ENCODE measurements at places on chromosomes 11 and 22. TPM values are rescaled to one million over a fixed set of nuclear protein-coding genes. Genes with fewer than 3 reads are reported as not detected.
A peak's percentile ranks its signal among the peaks of the same experiment; 100 is the strongest.

- no peaks in the 10 kb centered on the region for H3K4me1 ChIP-seq
- H3K27ac ChIP-seq, result no peak overlapping the region
- no peaks in the 10 kb centered on the region for H3K27me3 ChIP-seq
- DNase-seq, result no peak
- H3K36me3 ChIP-seq, result no peaks in the 10 kb centered on the region
- no peak overlapping the region for H3K4me3 ChIP-seq
These were observed 126.8 kb upstream of the RAG2 start for GRCh38 chr11:36724742-36725385.

GRCh38 chr11:66421492-66422205 is 814 bp downstream of the NPAS4 start:
- no peaks in the 10 kb centered on the region for H3K27me3 ChIP-seq
- H3K4me3 ChIP-seq, result no peak overlapping the region
- no peak overlapping the region for H3K27ac ChIP-seq
- DNase-seq, result peak; percentile 94
- peaks cover 8% of the 10 kb centered on the region for H3K4me1 ChIP-seq

Gene GRIK4
- total RNA-seq, result not detected

DNA sequence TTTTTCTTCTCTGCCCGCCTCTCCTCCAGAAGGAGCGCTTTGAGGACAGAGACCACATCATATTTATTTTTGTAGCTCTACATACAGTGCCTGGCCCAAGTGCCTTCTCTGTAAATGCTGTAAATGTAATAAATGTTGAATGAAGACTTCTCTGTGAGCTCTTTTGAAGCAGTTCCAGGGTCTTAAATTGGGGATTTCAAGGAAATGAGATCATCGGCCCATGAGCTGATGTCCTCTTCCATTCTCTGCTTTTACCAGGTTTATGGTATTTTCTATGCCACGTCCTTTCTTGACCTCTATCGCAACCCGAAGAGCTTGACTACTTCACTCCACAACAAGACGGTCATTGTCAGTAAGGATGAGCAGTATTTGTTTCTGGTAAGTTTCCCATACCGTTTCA is 165.7 kb upstream of the SORL1-AS1 start:
- H3K27ac ChIP-seq, result no peak overlapping the region
- DNase-seq, result no peak
- H3K36me3 ChIP-seq, result no peaks in the 10 kb centered on the region
- H3K4me1 ChIP-seq, result no peaks in the 10 kb centered on the region

Gene KLHL35
- total RNA-seq, result 4.4 TPM

DNA sequence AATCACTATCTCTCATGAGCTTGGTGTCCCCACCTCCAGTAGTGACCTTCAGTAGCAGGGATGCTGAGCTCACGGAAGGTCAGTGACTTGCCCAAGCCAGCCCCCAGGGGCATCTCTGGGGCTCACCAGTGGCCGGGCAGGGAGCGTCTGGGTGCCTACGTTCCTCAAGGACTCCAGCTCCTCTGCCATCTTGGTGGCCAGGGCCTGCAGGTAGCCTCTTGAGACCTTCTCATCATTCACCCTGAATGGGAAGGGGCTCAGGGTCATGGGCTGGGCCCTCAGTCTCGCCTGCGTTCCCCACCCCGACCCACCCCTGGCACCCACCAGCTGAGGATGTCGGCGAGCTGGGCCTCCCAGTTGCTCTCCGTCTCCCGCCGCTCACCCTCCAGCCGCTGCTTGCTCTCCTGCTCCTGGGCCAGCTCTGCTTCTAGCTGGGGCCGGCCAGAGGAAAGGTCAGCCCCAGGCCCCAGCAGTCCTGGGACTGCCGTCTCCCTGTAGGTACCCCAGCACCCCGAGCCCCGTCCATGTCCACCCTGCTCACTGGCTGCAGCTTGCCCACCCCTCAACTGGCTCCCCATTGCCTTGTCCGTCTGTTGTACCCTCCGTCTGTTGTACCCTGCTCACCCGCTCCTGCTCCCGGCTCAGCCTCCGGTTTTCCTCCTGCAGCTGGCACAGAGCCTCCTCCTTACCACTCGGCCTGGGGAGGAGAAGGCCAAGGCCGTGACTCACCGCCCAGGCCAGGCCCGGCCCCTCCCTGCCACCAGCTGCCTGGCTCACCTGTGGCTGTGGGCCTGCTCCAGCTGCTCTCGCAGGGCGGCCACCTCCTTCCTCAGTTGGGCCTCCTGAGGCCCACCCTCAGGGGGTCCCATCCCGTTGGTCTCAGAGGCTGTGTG is 9.5 kb downstream of the CDC42BPG start:
- no peak overlapping the region for H3K27ac ChIP-seq
- peaks cover 11% of the 10 kb centered on the region for H3K36me3 ChIP-seq
- H3K4me3 ChIP-seq, result no peak overlapping the region
- DNase-seq, result peak; percentile 64
- H3K27me3 ChIP-seq, result no peaks in the 10 kb centered on the region

- no peak for DNase-seq
- H3K27ac ChIP-seq, result no peak overlapping the region
- H3K27me3 ChIP-seq, result no peaks in the 10 kb centered on the region
These were observed 8.5 kb upstream of the ARFGAP3 start for GRCh38 chr22:42865536-42865935.

DNA sequence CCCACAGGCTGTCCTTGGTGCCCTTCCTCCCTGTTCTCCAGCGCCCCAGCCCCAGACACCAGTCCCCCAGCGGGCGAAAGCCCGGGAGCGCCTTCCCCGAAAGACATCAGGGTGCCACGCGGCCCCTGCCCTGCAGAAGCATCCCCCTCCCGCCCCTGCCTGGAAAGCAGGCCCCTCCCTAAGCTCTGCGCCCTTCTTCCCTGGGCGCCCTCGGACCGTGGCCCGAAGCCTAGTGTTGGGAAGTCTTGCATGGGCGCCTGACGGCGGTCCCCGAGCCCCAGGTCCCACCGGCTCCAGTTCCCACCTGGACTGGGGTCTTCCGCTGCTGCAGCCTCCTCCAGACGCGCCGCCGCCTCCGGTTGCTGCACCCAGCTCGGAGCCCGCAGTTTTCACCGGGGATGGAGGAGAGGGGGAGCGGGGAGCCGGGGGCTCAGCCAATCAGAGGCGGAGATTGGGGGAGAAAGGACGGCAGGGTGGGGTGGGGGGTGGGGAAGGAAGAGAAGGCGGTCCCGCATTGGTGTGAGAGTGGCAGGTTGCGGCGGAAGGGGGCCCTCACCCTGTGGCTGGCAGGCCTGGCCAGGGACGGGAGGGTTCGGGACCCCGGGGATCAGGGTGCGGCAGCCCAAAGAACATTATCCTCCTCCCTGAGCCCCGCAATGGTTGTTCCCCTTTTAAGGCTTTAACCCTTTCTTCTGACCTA is at the start of gene THY1:
THY1 (minus strand) TSS at position 364 of the 700 bp plus-strand sequence. CDS start 2,267 bp downstream, outside the sequence.
- H3K36me3 ChIP-seq, result no peaks in the 10 kb centered on the region
- no peaks in the 10 kb centered on the region for H3K27me3 ChIP-seq
- no peak for DNase-seq
- H3K27ac ChIP-seq, result peak within 1 kb of the TSS; percentile 29
- peaks cover 11% of the 10 kb centered on the region for H3K4me1 ChIP-seq

GRCh38 chr11:102552447-102553194 is 22.1 kb upstream of the MMP7 start:
- no peaks in the 10 kb centered on the region for H3K36me3 ChIP-seq
- H3K4me3 ChIP-seq, result no peak overlapping the region
- DNase-seq, result peak; percentile 11
- H3K27me3 ChIP-seq, result no peaks in the 10 kb centered on the region
- peak overlapping the region; percentile 63 for H3K27ac ChIP-seq
- H3K4me1 ChIP-seq, result peaks cover 10% of the 10 kb centered on the region

GRCh38 chr11:116224154-116224888 is 548.5 kb downstream of the BUD13 start:
- no peaks in the 10 kb centered on the region for H3K27me3 ChIP-seq
- H3K4me1 ChIP-seq, result no peaks in the 10 kb centered on the region
- DNase-seq, result peak; percentile 51
- no peak overlapping the region for H3K4me3 ChIP-seq
- no peaks in the 10 kb centered on the region for H3K36me3 ChIP-seq
- no peak overlapping the region for H3K27ac ChIP-seq

GRCh38 chr11:126433989-126434949 is 78.8 kb downstream of the ST3GAL4 start:
- no peaks in the 10 kb centered on the region for H3K27me3 ChIP-seq
- H3K27ac ChIP-seq, result no peak overlapping the region
- DNase-seq, result no peak
- H3K4me3 ChIP-seq, result no peak overlapping the region
- no peaks in the 10 kb centered on the region for H3K4me1 ChIP-seq
- no peaks in the 10 kb centered on the region for H3K36me3 ChIP-seq
